ENCODE measurements at places on chromosomes 12 and 14.

DNA sequence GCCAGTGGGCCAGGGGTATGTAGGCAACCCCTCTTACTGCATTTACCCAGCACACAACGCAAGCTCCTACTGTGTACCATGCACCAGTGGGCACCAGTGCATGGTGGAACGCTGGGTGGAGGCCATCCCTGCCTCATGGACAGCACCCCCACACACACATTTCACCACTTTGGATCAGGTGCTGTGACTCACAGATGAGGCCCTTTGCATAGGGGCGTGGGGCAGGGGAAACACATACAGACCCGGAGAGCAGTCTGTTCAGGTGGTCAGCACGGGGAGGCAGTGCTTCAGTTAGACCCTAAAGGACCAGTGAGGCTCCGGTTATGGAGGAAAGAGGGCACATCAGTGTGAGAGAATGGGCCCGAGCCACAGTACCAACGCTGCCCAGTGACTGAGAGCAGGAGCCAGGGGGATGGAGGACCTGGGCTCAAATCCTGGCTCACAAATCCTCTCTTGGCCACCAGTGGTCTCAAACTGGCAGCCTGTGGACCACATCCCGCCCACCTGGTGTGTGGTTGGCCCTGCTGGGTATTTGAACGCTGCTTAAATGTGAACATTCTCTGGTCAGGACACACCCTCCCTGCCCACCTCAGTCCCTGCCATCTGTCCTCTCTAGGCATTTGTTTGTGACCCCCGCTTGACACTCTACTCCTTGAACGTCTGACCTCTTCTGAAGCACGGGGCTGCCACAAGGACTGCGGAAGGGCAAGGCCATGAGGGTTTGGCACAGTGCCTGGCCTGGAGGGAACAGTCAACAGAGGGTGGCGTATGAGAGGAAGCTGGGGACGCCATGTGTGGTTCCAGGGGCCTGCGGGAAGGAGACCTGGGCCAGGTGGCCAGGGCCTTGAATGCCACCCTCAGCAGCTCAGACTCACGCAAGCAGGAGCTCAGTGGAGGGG lies 46.7 kb downstream of the FAM222A start:
- DNase-seq: no peak

- DNase-seq: no peak
Observed at GRCh38 chr12:3496957-3497356, 6.0 kb downstream of the PRMT8 start.

- no peak for DNase-seq
Observed at GRCh38 chr14:78254911-78255461, 84.8 kb downstream of the NRXN3 start.

GRCh38 chr12:29145372-29146170 lies 3.5 kb upstream of the FAR2 start:
- no peak for DNase-seq

GRCh38 chr14:60328583-60328982 lies 79.6 kb downstream of the PPM1A start:
- no peak for DNase-seq

GRCh38 chr14:52609445-52610044 lies 56.9 kb downstream of the GPR137C start:
- DNase-seq: no peak

GRCh38 chr12:94178882-94179281 lies 30.5 kb downstream of the PLXNC1 start:
- no peak for DNase-seq
